ENCODE measurements at places on chromosomes 6 and 20. TPM values are rescaled to one million over a fixed set of nuclear protein-coding genes. Genes with fewer than 3 reads are reported as not detected.

The WFDC5 gene
- total RNA-seq = not detected

The ZC2HC1B gene
- not detected for total RNA-seq

The FAM184A gene
- total RNA-seq = 1.6 TPM

- no peak for DNase-seq
Observed at GRCh38 chr6:53679446-53679933, 13.9 kb upstream of the KLHL31 start.

GRCh38 chr6:108348655-108349349, 53.9 kb downstream of the AFG1L start:
- no peak for DNase-seq

GRCh38 chr20:44069203-44070011, 117.6 kb downstream of the JPH2 start:
- DNase-seq = no peak

DNA sequence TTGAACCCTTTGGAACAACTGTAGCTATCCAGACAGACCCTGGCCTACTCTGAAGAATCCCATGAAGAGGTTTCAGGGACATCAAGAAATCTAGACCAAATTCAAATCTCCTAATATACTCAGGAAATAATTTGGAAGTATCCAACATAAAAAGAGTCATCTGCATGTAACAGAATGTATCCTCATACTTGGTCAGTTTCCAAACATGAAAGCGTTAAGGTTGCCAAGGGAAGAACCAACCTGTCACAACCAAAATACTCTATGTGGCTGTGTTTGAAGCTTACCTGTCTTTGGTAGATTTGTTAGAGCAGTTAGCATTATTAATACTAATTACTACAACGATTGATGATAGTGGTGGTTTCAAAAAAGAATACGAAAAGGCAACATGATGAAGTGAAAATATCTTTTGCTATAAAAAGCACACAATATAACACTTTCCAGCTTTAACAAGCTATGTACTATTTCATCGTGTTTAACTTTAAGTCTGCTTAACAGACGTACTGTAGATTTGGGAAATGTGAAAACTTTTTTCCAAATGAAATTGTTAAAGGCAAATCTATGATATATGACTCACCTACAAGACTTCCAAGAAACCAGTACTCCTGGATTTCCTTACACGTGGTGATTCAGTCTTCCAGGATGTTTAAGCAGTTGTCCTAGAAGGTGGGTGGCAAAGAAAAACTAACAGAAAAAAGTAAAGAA, 46.6 kb upstream of the ENPP1 start:
- DNase-seq = no peak

GRCh38 chr6:34958734-34959133, 69.7 kb downstream of the ANKS1A start:
- DNase-seq = no peak

- no peak for DNase-seq
Observed at GRCh38 chr20:57579898-57580447, 19.1 kb downstream of the PCK1 start.

DNA sequence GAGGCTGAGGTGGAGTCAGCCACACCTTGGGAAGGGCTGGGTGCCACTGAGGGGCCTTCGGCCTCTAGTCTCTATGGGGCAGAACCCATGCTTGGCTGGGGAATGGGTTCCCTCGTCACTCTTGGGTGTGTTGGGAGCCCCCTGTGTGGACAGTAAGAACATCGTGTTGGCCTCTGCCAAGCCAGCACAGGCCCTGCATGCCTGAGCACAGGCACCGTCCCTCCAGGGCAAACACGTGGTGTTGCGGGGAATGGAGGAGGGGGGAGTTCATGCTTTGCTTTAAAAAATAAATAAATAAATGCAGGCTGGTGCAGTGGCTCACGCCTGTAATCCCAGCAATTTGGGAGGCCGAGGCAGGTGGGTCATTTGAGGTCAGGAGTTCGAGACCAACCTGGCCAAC, 63.0 kb downstream of the EZR start:
- no peak for DNase-seq

All from Right ventricle myocardium superior (tissue), 1 donor.